ENCODE measurements at places on chromosomes 1 and 21.

DNA sequence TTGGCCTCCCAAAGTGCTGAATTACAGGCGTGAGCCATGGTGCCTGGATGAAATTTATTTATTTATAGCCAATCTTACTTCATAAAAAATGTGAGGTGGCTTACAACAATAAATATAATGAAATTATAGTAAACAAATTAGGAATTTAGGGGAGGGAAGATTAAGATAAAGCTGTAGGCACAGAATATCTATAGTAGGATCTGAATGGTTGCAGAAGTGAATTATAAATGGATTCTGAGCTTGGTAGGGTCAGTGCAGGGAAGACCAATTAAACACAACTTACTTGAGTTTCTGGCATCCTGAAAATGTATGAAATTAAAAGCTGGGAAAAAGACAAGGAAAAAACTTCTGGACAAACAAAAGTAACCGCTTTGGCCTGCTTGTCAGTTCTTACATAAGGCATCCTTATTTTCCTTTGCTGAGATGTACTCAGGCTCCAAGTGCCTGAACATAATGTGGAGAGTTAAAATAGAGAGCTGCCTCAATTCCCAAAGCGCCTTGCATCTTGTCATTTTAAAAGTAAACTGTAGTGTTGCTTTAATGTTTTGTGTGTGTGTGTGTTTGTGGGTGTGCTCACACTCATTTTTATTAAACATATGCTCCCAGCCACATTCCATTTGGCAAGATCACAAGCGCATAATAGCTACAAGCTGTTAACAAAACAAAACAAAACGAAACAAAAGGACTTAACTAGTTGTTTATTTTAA, 247.3 kb downstream of the S1PR1 start:
- DNase-seq = no peak

- DNase-seq = no peak
Measured at GRCh38 chr1:219478811-219479210, 134.1 kb downstream of the ZC3H11B start.

GRCh38 chr1:243726806-243727502, 123.1 kb downstream of the AKT3 start:
- DNase-seq = no peak

DNA sequence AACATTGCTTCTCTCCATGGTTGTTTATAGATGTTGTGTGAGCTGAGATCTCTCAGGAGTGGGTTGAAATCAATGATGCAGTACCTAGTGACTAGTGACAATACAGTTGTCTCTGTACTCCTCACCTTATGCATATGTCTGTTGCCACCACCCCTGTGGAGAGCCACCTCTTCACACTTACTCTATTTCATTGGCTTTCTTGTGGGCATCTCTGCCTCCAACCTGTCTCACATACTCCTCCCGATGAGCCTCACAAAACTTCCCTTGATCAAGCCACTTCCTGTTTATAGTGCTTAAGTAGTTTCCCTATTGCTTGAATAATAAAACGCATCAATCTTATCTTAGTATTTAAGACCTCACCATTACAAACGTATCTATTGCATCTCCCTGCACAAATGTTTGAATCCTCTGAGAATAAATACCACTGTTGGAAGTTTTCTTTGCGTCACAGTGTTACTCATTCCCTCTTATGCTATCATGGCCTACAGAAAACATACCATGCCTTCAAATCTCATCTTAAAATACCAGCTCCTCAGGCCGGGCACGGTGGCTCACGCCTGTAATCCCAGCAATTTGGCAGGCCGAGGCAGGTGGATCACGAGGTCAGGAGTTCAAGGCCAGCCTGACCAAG, 54.7 kb upstream of the GREM2 start:
- no peak for DNase-seq

GRCh38 chr1:233304489-233305102, 9.1 kb upstream of the PCNX2 start:
- DNase-seq = no peak

GRCh38 chr1:156217871-156218270, 5.1 kb downstream of the PMF1 start:
- DNase-seq = peak; percentile 59

DNA sequence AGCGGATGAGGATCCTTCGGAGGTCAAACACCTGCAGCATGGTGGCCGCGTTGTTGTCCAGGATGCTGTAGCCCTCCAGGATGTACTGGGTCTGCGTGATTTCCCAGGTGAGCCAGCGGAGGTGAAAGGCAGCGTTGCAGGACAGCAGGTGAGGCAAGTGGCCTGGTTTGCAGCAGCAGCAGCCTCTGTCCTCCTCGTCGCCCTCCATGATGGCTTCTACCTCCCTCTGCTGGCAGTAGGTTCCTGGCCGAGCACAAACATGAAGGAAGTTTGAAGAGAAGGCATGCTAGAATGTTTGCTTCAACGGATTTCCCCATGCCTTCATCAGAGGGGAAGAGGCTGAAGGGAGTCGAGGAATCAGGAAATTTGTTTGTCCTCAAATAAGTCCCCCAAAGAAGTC, 74.7 kb downstream of the NTPCR start:
- DNase-seq = no peak

DNA sequence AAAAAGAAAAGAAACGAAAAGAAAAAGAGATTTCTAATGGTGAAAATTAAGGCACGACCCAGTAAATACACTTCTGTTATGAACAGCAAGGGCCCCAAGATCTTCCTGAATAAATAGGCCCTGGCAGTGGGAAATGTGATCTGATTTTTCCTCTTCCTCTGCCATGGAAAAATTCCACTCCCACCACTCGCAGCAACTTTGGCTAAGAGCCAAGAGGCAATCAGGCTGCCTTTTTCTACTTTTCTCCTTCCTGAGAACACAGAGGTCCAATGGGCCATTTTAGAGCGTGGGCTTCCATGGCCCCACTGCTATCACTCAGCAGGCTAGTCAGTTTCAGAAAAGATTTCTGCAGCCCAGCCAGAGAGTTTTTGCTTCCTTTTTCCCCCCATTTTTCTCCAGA, 33.7 kb upstream of the AK4 start:
- DNase-seq = no peak

GRCh38 chr1:919271-919872, 4.4 kb upstream of the SAMD11 start:
- DNase-seq = no peak

- no peak for DNase-seq
Measured at GRCh38 chr1:91682882-91683597, 182.4 kb downstream of the CDC7 start.

DNA sequence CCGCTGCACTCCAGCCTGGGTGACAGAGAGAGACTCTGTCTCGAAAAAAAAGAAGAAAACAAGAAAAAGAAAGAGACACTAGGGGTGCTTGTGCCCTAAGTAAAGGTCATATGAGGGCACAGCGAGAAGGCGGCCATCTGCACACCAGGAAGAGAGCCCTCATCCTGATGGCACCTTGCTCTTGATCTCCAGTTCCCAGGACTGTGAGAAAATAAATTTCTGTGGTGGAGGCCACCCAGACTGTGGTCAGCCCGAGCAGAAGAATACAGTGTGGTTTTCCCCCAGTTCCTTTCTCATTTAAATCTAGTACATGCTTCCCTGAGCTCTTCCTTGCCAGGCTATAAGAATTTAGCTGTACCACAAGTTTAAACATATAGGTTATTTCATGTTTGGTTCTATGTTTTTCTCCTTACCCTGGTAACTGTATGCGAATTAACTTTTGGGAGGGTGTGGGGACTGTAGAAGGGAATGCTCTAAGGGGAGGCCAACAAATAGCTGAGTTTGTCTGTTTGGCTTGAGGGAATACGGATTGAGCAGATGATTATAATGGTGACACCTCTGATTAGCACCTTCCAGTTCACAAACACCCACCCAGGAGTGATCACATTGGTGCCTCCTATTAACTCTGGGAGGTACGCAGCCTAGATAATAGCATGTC, 119.6 kb upstream of the ERRFI1 start:
- DNase-seq = no peak

DNA sequence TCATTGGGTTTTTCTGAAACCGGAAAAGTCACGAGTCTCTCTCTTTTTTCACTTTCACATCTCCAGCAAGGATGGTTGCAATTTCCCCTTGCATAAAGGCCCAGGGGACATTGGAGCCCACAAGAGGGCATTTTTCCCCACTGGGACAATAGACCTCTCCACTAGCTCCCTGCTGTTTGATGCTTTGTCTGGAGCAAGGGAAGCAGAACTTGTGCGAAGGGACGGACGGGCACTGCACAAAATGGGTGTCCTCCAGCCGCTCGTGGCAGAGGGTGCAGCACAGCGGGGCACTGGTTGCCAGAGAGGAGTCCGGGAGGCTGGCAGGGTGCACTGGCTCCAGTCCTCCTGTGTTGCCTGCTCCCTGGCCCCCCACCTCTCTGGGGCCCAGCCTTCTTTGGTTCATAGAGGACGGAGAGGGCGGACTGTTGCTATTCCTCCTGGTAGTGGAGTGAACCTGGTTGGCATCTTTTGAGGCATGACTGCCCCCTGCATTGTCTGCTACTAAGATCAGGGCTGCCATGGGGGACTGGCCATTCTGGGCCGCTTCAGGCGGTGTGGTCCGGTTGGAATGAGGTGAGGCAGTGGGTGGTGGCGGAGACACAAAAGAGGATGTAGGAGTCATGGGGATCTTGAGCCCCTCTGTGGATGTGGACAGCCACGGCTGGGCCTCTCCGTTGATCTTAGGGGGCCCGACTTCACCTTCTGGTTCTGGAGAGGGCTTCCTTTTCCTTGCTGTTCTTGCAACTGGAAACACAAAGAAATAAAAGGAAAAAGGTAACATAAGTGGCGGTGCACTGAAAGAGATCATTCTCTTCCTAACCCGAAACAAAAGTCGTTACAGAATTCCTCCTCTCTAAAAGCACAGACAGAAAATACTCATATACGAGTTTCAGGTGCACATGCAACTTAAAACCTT, 2.6 kb downstream of the IRF2BP2 start:
- peak; percentile 39 for DNase-seq

DNA sequence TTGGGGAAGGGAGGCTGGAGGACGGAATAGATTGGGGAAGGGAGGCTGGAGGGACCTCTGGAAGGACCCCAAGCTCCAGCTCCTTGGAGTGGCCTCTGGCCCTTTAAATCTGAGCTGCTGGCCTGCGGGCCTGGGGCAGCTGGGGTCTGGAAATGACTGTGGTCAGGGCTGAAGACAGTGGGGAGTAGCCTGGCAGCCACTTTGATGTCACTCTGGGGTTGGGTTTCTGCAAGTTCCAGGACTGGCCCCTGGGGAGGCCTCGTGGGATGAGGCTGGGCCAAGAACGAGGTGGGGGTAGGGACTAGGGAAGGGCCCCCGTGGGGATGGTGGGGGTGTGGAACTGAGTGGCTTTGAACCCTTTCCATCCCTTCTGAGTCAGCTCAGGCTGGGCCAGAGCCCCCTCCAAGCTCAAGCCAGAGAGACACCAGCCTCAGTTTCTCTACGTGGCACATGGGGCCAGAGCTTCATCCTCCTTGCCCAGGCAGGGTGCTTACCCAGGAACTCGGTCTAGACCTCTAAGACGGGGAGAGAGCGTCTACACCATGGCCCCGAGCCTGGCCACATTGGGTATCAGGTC, 59.7 kb downstream of the ALPL start:
- DNase-seq = no peak

GRCh38 chr21:35850029-35850428, 210.3 kb downstream of the SETD4 start:
- DNase-seq = no peak

GRCh38 chr1:116382857-116383483, 9.9 kb downstream of the ATP1A1 start:
- DNase-seq = no peak

DNA sequence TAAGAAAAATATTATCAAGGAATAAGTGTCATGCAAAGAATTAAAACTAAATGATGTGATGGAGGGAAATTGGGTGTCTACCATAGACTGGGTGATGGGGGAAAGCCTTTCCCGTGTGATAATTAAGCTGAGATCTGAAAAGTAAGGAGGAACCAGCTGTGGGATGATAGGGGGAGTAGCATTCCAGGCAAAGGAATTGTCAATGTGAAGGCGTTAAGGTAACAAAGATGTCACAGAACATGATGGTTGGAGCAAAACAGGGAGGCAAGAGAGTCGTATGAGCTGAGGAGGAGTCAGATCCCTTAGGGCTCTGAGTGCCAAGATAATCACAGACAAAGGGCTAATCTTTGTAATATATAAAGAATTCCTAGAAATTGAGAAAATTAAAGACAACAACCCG, 170.1 kb downstream of the CDC7 start:
- DNase-seq = no peak

GRCh38 chr21:38965241-38965640, 159.5 kb downstream of the ETS2 start:
- no peak for DNase-seq

DNA sequence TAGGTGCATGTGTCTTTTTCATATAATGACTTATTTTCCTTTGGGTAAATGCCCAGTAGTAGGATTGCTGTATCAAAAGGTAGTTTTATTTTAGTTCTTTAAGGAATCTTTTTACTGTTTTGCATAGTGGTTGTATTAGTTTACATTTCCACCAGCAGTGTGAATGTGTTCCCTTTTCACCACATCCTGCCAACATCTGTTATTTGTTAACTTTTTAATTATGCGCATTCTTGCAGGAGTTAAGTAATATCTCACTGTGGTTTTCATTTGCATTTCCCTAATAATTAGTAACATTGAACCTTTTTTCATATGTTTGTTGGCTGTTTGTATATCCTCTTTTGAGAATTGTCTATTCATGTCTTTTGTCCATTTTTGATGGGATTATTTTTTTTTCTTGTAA, 1761.9 kb downstream of the PLA2G4A start:
- DNase-seq = no peak

- DNase-seq = no peak
Measured at GRCh38 chr1:169044971-169045370, 61.5 kb upstream of the ATP1B1 start.

DNA sequence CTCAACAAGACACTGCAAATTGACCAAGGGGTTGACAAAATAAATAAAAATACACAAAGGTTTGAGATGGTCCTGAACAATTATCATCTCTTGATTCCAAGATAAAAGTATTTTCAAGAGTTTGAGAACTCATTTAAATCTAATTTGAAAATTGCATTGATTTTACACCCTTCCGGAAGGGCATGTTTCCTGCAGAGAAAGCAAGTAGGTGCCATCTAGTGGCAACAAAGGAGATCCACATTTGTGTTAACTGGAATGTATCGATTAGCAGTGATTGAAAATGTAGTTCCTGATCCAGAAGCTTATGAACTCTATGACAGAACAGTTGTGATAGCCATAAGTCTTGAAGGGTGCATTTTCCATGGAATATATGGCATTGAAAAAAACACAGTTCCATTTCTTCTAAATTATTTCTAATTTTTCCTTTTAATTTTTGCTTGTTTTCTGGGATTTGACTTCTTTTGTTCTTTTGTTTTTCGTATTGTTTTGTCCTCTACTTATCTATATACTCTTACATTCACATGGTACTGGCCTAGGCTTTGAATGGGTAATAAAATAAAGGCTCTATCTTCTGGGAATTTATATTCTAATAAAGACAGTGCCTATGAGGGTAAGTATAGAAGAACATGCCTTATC, 143.7 kb downstream of the DNM3 start:
- DNase-seq = no peak

GRCh38 chr1:53765657-53766056, 26.7 kb upstream of the GLIS1 start:
- no peak for DNase-seq

- DNase-seq = no peak
Measured at GRCh38 chr1:151711951-151712350, 4.7 kb downstream of the CELF3 start.
